Esophagus squamous epithelium (tissue), 5 donors: ENCODE measurements at places on chromosomes 12 and 14.

GRCh38 chr12:5280086-5280485 lies 151.8 kb upstream of the NTF3 start:
- DNase-seq: no peak

- DNase-seq: no peak
Measured at GRCh38 chr14:40757376-40757950, 849.2 kb upstream of the LRFN5 start.

- DNase-seq: no peak
Measured at GRCh38 chr12:130421896-130422295, 84.2 kb downstream of the PIWIL1 start.

DNA sequence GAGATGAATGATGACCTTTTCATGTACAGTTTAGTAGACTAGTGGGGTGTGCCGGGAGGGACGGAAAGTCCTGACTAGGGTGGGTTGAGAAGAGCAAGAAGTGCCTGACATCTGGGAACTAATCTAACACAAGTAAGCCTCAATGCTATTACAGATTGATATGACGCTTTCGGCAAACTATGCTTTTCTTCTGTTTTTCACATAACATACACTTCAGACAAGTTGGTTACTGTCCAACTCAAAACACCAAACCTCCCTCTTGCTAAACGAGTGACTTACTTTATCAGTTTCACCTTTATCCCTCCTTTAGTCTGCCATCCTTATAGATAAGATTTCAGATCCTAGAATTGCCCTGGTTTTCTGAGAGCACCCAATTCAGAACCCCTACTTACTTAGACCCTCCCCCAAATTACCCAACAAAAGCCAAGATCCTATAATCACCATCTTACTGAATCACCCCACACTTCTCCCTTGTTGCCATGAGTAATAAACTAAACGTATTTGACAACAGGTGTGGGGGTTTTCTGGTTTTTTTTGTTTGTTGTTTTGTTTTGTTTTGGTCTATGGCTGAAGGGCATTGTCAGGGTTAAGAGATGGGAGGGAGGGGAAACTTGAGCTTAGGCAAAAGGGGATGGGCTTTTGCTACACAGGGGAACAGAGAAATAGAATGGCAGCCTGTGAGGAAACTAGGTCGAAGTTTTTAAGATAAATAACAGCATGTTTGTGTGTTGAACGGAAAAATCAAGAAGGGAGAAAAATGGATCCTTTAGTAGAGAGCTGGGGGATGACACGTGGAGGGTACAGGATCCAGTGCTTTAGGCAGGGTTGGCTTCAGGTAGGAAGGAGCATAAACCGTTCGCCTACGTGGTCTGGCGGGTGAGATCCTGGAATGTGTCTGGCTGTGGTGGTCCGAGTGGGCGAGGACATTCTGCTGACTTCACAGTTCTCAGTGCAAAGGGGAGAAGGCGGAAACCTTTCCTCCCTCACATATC lies 6.1 kb upstream of the PSMA3 start:
- DNase-seq: no peak

- no peak for DNase-seq
Measured at GRCh38 chr14:37579274-37579673, 15.8 kb downstream of the FOXA1 start.

- no peak for DNase-seq
Measured at GRCh38 chr12:122028905-122029560, 7.3 kb downstream of the BCL7A start.

GRCh38 chr12:111209811-111210210 lies 159.1 kb downstream of the PHETA1 start:
- DNase-seq: no peak

- DNase-seq: no peak
Measured at GRCh38 chr12:106632797-106633450, 50.1 kb downstream of the RFX4 start.

DNA sequence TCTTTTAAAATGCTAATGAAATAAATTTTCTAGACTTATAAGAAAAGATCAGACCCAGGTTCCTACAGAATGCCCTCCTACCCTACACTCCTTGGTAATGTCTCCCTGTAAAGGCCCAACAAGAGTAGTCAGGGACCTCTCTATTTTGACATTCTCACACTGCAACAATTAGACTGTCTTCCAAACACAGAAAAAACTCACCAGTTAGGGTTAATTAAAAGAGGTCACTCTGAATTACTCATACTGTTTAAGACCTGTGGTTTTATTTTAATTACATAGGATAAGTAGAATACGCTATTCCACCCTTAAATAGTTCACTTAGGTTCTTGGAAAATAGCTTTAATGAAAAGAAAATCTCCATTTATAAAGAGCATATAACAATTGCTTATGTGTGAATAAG lies 142.4 kb downstream of the ITPR2 start:
- DNase-seq: no peak

- no peak for DNase-seq
Measured at GRCh38 chr12:46702581-46703344, 123.0 kb downstream of the SLC38A4 start.

GRCh38 chr12:26845057-26845666 lies 12.2 kb upstream of the ITPR2 start:
- no peak for DNase-seq

DNA sequence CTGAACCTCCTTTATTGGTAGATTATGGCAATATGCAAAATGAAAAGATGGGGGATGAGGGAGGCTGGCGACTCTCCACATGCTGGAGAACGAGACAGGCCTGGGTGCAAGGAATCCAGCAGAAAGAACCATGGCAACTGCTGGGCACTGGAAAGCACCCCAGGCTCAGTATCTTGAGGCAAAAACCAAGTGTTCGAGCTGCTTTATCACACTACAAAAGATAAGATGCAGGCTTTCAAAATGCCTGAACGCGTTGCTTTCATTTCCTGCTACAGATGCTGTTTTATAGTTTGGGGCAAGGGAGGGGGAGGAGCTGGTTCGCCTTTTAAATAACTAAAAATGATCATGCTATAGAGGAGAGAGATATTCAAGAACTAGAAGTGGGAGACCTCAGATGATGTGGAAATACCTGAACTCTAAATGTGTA lies 38.9 kb downstream of the NIN start:
- no peak for DNase-seq

GRCh38 chr14:99329711-99330315 lies 57.8 kb upstream of the BCL11B start:
- no peak for DNase-seq

DNA sequence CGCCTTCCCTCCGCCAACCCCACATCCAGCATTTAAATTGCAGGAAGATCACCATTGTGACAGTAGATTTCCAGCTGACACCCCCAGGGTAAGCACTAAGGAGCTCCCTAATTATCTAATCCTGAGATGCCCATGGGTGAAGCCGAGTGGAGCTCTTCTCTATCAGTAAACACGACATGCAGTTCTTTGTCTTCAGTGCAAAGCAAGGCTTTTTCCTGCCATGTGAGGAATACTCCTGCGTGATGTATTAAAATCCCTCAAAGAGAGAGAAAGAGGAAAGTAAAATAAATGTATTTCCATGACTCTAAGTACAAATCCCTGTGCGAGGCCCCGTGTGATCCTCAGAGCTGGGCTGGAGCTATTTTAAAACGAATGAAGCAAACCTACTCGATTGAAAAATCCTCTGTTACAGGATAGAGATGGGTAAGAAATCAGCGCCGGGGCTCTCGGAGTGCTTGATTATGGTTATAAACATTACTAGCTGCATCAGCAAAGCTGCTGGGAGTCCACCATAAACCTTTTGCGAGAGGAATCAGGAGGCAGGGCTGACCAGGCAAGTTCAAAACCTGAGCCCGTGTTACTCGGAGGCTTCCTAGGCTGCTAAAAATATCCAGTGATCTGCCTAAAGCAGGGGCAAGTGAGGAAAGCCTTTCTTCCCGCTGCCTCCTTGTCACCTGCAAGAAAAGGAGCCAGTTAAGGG lies 61.5 kb downstream of the MAP1LC3B2 start:
- no peak for DNase-seq

- DNase-seq: no peak
Measured at GRCh38 chr12:121144416-121144914, 11.8 kb downstream of the P2RX7 start.

GRCh38 chr12:24139035-24139434 lies 189.6 kb upstream of the SOX5 start:
- no peak for DNase-seq

DNA sequence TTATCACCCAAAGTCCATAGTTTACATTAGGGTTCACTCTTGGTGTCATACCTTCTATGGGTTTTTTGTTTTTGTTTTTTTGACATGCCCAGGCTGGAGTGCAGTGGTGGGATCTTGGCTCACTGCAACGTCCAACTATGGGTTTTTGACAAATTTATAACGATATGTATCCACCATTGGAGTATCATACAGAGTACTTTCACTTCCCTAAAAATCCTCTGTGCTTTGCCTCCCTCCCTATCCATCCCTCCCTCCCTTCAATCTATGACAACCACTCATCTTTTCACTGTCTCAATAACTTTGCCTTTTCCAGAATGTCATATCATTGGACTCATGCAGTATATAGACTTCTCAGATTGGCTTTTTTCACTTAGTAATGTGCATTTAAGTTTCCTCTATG lies 139.0 kb upstream of the CCDC198 start:
- DNase-seq: no peak

- DNase-seq: no peak
Measured at GRCh38 chr12:116257215-116257614, 20.3 kb downstream of the MED13L start.

DNA sequence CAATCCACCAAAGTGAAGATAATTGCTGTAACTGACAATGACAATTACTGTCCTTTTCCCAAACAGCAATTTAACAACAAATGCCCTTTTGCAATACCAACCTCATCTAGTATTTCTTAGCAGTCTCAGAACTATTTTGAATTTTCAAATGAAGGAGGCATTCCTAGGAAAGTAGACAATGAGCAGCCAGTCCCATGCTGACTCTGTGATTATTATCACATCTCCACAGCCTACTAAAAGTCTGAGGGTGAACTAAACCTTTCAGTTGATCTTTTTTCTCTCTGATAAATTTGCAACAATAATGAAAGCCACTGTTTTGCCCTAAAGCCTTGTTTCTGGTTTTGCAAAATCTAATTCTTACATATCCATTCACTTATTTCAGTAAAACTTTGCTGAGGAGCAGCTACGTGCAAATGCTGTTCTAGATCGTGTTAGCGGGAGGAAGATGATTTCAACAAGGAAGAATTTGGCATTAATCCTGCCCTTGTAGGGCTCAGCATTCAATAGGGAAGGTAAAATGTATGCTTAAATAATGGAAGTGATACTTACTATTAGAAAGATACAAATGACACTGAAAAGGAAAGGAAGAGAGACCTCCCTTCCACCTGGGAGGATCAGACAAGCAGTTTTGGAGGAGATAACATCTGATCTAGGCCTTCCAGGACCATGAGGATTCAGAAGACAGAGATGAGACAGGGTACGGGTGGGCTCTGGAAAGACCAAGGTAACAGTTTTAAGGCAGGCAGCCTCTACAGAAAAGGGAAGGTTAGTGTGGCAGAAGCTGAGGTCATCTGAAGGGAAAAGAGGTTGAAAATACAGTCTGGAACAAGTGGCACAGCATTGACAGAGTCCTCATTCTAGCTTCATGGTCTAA lies 47.4 kb downstream of the SLC38A1 start:
- no peak for DNase-seq

DNA sequence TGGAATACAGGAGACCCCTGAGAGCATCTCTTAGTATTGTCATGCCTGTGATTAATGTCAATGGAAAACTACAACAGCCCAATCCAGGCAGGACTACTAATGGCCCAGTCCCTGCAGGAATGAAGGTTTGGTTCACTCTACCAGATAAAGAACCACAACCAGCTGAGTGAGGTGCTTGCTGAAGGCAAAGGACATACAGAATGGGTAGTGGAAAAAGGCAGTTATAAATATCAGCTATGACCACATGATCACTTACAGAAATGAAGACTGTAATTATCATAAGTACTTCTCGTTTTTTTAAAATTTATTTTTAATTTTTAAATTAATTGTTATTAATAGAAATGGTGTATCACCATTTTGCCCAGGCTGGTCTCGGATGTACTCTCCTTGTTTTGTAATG lies 17.2 kb upstream of the LPCAT3 start:
- DNase-seq: no peak

DNA sequence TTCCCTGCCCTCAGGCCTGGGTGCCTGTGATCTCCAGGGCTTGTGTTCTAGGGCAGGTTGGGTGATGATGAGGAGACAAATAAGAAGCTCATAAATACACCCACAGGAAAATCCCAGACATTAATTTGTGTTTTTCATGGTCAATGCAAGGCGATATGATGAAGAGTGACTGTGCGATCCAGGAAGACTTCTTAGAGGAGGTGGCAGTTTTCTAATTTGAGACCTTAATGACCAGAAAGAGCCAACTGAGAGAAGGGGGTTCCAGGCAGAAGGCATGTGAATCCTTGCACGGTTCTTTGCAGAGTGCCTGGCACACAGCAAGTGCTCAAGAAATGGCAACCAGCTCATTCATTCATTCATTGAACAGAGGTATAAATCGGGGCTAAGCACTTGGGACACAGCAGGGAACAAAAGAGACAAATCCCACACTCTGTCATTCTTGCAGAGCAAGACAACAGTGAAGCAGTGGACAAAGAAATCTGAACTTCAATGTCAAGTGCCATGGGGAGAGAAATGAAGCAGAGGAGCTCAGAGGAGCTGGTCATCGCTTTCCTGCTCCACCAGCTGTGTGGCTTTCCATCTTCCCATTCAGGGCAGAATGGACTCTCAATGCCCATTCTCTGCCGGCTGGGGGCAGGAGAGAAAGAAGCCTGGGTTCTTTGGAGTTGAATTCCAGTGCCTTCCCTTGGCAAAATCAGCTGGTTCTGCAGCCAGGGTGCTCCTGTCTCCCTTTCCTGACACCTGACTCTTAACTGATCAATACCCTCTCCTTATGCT lies 128.3 kb downstream of the AACS start:
- DNase-seq: no peak

- no peak for DNase-seq
Measured at GRCh38 chr12:111409780-111410430, 4.2 kb downstream of the SH2B3 start.

- no peak for DNase-seq
Measured at GRCh38 chr12:3097186-3097804, 20.1 kb downstream of the TSPAN9 start.

- DNase-seq: no peak
Measured at GRCh38 chr14:75871181-75871880, 110.5 kb downstream of the TGFB3 start.

- DNase-seq: no peak
Measured at GRCh38 chr14:63713058-63713457, 14.8 kb downstream of the SGPP1 start.

DNA sequence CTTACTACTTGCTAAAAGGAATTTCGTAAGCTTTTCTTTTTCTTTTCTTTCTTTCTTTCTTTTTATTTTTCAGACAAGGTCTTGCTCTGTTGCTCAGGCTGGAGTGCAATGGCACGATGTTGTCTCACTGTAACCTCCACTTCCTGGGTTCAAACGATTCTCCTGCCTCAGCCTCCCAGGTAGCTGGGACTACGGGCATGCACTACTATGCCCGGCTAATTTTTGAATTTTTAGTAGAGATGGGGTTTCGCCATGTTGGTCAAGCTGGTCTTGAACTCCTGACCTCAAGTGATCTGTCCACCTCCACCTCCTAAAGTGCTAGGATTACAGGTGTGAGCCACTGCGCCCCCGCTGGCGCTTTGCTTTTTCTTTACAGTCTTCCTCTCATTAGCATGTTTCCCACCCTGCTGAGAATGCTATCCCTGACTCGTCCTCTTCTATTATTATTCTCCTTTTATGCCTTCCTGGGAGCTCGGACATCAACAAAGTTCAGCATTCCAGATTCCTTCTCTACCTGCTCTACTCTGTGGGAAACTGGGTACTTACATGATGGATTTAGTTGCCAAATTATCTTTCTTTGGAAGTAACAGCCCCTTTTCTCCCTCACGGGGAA lies 3.1 kb downstream of the MTHFD1 start:
- no peak for DNase-seq

- DNase-seq: no peak
Measured at GRCh38 chr12:95218150-95219133, 835 bp downstream of the VEZT start.
